ENCODE measurements at places on chromosomes 16 and 17.

- DNase-seq = no peak
These were observed 231.6 kb upstream of the CDH5 start for GRCh38 chr16:66134875-66135274.

GRCh38 chr17:13395862-13396261 is 205.9 kb downstream of the HS3ST3A1 start:
- DNase-seq = no peak

DNA sequence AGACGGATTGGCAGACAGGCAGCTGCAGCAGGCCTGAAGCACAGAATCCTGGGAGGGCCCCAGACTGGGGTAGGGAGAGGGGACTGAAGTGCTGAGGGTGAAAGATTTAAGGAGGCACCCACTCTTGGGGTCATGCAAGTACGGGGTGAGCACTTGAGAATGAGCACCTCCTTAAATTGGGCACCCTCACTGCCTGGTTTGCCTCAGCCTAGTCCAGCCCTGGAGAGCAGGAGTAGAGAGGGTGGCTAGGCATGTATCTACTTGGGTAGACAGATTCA is 154.1 kb upstream of the CDC42EP4 start:
- DNase-seq = no peak

DNA sequence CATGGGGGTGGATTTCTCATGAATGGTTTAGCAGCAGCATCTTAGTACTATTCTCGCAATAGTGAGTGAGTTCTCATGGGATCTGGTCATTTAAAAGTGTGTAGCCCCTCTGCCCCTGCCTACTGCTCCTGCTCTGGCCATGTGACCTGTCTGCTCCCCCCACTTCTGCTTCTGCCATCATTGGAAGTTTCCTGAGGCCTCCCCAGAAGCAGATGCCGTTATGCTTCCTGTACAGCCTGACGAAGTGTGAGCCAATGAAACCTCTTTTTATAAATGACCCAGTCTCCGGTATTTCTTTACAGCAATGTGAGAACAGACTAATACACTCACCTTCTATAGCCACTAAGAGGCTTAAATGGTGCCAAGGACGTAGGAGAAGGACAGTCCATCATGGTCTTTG is 51.5 kb downstream of the NOL11 start:
- DNase-seq = no peak

GRCh38 chr17:82598256-82599119 is 49.8 kb downstream of the WDR45B start:
- DNase-seq = no peak

- no peak for DNase-seq
These were observed 14.1 kb upstream of the NDEL1 start for GRCh38 chr17:8421571-8421970.

DNA sequence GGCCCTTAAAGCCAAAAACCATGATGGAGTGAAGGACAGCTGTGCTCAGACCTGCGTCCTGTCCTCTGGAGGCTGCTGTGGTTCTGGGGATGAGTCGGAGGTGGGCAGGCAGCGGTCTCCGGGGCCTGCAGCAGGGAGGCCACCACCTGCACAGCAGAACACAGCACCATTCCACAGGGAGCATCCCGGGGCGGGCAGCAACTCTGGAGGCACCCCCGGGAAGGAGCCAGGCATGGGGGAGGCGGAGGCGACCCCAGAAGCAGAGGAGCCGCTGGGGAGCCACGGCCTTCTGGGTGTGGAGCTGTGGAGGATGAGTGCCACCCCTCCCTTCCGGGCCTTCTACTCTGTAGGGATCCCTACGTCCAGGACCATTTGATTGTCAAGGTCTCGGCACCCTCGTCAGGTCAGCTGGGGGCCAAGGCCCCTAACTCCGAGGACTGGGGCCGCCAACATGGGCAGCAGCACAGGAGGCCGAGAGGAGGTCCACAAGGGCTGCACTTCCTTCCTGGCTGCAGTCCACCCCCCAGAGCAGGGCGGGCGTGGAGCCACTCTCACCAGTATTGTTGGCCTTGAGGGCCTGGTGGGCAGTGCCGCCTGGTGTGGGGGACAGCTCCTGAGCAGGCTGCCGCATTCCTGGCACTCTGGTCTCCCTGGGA is 23.8 kb downstream of the CEP131 start:
- no peak for DNase-seq

GRCh38 chr17:13671771-13672170 is 70.0 kb upstream of the HS3ST3A1 start:
- no peak for DNase-seq

DNA sequence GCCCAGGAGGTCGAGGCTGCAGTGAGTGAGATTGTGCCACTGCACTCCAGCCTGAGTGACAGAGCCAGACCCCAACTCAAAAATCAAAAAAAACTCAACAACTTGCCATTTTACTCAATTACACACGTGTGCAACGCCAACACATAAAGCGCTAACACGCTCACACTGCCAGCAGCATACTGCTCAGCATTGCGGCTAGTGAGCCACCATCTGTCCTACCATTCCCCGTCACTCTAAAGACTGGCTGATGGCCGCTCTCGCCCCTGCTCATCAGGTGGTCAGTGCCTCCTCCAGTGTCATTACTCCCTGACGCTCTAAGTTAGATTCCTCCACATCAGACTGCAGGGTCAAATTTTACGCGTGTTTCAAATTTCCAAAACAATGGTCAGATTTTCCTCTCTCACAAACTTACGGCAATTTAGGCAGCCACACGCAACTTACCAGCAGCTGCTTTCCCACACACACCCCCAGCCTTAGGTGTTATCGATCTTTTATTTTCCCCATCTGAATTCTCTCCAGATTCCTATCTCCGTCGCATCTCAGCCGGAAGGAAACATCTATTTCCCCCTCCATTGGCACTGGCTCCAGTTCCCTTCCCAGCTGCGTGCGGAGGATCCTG is 240.8 kb downstream of the C16orf95 start:
- DNase-seq = no peak

DNA sequence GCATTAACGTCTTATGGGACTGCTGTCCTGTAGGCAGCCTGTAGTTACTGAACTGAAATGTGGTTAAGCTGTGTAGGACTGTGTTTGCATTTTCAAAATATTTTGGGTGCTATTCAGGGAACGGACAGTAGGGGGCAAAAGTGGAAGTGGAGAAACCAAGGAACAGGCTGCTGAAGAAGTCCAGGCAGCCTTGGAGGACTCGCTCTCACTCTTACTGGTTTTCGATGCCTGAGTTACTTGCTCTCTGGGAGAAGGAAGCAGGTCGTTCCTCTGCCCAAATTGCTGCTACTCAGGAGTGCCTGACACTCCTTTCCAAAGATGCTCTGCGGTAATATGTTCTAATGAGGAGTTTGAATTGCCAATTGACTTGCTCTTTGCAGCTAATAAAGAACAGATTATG is 64.5 kb upstream of the RBFOX1 start:
- DNase-seq = peak; percentile 11

GRCh38 chr16:1441391-1441829 is 2.9 kb downstream of the CCDC154 start:
- DNase-seq = no peak

DNA sequence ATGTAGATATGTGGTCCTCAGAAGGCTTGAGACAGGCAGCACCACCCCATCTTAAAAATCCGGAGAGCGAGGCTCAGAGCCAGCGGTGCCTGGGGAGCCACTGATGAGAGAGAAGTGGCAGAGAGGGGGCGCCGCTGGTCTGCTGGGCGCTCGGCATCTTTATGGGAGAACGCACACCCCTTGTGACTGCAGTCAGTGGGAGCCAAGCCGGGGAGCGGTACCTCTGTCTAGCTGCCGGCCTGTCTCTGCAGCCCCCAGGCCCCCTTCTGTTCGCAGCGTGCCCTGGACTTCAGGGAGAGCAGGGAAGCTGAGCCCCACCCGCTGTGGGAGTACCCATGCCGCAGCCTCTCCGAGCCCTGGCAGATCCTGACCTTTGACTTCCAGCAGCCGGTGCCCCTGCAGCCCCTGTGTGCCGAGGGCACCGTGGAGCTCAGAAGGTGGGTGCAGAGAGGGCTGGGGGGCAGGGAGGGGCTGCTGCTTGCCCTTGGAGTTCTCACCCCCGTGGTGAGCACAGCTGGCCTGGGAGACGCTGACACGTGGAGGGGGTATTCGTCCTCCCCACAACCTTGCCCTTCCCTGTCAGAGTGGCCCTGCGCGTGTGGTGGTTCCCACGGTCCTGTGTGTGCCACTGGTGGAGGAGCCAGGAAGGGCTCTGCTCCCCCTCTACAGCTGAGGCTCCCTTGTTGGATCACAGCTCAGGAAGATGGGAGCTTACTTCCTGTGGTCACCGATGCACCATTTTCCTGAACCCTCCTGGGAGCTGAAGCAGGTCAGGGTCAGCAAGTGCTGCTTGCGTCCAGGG is 44.8 kb downstream of the PRMT7 start:
- no peak for DNase-seq

GRCh38 chr16:85088570-85089199 is 23.6 kb downstream of the CIBAR2 start:
- DNase-seq = no peak

- DNase-seq = no peak
These were observed 64.9 kb downstream of the ITFG1 start for GRCh38 chr16:47395733-47396498.

DNA sequence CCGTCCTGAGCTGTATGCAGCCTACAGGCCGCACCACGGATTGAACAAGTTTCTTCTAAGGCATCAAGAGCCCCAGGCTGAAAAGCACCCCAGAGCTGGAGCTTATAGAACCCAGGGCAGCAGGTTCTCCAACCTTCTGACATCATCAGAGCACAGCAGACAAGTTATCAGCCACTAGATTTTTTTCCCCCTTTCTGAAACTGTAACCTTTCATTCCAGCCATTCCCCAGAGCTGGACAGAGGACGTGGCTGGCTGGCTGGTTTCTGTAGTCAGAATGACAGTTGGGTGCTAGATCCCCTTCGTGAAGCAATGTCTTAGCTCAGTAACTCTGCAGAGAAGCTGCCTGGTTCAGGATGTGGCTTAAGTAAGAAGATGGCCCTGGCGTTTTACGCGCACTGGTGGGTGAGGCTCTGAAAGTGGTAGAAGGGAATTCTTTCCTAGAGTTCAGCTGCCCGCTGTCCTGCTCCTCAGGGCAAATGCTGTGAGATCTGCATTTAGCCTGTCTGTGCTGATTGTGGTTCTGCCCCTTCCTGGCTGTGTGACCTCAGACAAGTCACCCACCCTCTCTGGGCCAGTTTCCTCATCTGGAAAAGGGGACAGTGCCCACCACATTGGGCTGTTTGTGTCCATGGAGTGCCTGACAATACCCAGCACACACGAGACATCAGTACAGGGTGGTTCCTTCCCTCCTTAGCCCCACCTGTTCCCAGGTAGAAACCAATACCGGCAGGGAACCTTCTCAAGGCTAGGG is 9.1 kb downstream of the DEXI start:
- DNase-seq = no peak

GRCh38 chr17:2453866-2454265 is 53.0 kb upstream of the MNT start:
- no peak for DNase-seq

- DNase-seq = no peak
These were observed 152.6 kb downstream of the CYB561 start for GRCh38 chr17:63293323-63294075.

DNA sequence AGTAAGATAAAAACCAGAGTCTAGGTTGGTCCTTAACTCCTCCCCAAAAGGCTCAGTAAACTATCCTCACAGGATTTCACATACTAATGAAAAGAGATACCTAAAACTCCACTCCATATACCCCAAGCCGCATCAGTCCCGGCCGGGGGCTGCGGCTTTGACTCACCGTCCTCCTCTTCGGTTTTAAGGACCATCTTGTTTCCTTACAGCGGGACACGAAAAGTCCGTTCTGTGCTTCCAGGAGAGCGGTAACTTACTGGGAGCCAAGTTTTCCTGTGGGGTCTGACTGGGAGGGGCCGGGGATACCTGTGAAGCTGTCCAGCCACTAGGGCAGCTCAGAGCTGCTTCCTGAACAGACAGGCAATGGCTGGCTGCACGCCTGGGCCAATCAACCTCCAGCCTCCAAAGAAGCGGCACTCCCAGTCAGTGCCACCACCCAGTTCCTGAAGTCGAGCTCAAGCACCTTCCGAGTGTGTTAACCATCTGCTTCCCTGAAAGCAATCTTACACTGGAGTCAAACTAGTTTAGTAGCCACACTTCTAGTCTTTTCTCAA is 45.5 kb downstream of the CYTH1 start:
- no peak for DNase-seq

- no peak for DNase-seq
These were observed 155.6 kb upstream of the PLCG2 start for GRCh38 chr16:81623365-81624102.

GRCh38 chr17:9299695-9300094 is 275.9 kb downstream of the STX8 start:
- no peak for DNase-seq

DNA sequence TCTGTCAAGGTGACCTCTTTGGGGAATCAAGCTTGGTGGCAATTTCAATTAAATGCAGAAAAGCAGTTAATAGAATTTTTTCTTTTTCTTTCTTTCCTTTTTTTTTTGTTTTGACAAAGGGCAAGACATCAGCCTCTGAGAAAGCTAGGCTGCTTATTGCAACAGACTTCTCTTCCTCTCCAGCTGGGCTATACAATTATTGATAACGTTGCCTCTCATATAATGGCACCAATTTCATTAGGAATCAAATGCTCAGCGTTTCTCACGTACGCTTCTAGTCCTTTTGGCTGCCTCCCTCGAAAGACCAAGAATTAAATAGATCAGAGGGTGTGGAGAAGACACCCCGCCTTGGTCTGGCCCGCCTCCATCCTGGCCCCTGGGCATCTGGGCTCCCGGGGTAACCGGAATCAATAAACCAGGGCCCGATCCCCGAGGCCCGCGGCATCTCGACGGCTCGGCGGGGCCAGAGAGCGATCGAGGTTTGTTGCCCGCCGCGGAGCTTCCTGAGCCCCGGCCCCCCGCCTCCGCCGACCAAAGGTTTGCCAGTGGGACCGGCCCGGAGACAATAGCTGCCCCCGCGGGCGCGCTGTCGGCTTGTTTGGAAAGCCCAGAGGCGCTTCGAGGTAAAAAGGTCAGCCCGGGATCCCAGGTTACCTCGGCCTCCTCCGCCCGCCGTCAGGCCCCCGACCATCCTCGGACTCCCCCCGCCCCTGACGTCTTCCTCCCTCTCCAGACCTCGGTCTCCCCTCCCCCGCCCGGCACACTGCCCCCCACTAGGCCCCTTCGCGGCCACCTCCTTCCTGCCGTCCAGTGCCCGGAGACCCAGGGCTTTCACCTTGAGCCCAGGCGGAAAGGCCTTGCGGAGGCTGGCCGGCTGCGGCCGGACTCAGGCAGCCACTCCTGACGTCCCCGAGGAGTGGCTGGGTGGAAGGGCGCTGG is 3.9 kb downstream of the HOXB1 start:
- no peak for DNase-seq

GRCh38 chr16:27483088-27483437 is 66.7 kb downstream of the GTF3C1 start:
- DNase-seq = no peak

GRCh38 chr17:9465210-9465921 is 110.3 kb downstream of the STX8 start:
- DNase-seq = no peak
